GM04504 (cell line): ENCODE measurements at places on chromosomes 13 and 19.

DNA sequence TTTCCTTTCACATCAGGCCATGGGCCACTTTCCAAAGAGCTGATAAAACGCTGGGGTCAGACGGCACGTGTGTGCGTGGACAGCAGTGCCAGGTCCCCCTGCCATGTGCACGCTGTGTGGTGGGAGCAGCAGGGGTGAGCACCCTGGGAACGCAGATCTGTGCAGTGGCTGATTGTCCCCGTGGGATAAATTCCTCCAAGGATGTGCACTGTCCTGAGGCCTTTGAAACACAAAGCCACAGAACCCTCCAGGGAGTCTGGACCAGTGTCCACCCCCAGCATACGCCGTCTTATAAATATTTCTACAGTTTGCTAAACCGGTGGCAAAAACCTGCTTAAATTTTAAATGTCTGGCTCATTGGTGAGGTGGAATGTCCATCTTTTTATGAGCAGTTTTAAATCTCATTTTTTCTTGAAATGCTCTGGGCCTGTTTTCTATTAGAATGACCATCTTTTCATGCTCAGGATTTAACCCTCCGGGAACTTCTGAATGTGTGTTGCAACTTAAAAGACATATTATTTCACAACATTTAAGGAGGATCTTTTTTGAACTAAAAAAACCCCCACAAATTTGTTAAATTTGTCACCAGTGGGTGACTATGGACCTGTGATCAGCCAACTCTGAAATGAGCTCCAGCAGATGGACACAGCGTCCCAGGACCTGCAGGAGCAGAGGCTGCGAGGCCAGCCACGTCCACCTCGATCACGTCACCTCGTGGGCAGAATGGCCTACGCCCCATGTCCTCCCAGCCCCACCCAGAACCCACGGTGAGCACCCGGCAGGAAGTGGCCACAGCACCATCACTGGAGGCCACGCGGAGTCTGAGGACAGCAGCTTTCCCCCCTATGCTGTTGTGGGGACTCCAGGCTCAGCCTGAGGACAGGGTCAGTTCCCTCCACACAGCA, 68.6 kb downstream of the RASA3 start:
- peak; percentile 79 for DNase-seq

- DNase-seq = no peak
Measured at GRCh38 chr13:36057041-36057440, 74.1 kb downstream of the DCLK1 start.

- DNase-seq = no peak
Measured at GRCh38 chr13:71964491-71965100, 97.6 kb upstream of the DACH1 start.

DNA sequence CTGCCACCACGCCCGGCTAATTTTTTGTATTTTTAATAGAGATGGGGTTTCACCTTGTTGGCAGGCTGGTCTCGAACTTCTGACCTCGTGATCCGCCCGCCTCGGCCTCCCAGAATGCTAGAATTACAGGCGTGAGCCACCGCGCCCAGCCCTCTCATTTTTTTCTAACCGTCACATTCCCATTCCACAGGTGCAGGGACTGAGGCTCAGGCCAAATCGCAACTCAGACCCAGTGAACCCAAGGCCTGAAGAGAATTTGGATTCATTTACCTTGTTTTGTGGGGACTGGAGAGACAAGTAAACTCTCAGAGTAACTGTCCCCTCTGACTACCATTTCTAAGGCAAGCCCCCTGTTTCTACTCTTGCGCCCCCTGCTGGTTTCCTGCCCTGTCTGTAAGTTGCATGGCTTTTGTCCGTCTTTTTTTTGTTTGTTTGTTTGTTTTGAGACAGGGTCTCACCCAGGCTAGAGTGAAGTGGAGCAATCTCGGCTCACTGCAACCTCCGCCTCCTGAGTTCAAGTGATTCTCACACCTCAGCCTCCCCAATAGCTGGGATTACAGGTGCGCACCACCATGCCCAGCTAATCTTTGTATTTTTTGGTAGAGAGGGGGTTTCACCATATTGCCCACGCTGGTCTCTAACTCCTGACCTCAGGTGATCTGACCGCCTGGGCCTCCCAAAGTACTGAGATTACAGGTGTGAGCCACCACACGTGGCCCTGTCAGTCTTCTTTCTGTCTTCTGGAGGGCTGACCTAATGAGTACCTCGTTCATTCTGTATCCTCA, 2.3 kb upstream of the STRN4 start:
- no peak for DNase-seq

DNA sequence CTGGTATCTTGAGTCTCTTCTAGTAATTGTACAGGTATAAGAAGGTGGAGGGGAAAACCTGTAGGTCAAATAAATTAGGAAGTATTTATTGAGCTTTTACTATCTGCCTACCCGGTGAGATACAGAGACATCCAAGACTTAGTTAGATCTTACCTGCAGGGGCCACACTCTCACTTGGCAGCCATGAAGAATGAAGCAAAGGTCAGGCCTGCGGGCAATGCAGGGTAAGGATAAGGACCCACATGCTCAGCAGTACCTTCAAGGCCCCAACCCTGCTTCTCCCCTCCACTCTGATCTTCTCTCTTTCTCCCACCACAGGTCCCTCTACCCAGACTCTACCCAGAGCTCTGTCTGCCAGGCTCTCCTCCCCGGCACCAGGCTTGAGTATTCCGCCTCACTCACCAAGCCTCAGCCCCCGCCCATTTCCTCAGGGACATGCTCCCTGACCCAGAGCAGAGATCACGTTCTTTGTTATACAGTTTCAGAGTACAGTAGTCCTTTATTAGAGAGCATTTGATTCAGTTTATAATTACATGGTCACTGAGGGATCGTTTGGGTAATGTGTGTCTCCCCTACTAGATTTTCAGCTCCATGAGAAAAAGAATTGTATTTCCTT, 18.9 kb upstream of the CLDN10 start:
- no peak for DNase-seq

GRCh38 chr13:69660155-69660554, 447.5 kb upstream of the ATXN8OS start:
- DNase-seq = no peak

- no peak for DNase-seq
Measured at GRCh38 chr13:54614726-54615125, 1586.1 kb downstream of the OLFM4 start.

GRCh38 chr13:98989469-98990235, 11.8 kb upstream of the DOCK9 start:
- no peak for DNase-seq

DNA sequence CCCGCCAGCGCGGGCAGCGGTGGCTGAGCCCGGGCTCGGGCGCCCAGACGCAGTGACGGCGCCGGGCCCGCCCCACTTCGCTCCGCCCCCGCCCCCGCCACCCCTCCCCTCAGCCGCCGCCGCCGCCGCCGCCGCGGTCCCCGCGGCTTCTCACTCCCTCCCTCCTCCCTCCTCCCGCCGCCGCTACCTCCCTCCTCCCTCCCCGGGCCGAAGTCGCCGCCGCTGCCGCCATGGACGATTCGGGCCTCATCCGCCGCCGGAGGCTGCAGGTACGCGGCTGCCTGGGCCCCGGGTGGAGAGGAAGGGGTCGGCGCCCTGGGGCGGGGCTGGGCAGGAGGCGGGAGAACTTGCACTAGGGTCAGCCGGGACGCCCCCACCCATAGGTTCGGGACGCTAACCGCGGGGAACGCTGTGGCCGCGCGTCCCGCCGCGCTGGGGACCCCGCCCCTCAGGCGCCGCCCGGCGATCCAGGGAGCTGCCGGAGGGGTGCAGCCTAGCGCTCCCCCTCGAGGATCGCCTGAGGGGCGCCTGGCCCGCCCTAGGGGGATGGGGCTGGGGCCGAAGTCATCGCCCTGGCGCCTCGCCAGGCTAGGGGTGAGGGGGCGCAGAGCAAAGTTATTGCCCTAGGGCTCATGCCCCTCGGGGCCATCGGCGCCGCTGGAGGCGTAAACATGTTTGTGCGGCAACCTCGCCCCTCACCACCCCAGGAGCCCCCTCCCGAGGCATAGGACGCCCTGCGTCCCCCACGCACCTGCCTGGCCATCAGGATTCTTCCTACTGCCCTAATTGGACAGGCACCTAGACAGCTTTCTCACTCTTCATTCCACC, 427 bp downstream of the RTBDN start:
- no peak for DNase-seq

GRCh38 chr13:70527599-70527998, 419.3 kb upstream of the KLHL1 start:
- no peak for DNase-seq

- no peak for DNase-seq
Measured at GRCh38 chr13:45691667-45692066, 10.5 kb upstream of the CBY2 start.

DNA sequence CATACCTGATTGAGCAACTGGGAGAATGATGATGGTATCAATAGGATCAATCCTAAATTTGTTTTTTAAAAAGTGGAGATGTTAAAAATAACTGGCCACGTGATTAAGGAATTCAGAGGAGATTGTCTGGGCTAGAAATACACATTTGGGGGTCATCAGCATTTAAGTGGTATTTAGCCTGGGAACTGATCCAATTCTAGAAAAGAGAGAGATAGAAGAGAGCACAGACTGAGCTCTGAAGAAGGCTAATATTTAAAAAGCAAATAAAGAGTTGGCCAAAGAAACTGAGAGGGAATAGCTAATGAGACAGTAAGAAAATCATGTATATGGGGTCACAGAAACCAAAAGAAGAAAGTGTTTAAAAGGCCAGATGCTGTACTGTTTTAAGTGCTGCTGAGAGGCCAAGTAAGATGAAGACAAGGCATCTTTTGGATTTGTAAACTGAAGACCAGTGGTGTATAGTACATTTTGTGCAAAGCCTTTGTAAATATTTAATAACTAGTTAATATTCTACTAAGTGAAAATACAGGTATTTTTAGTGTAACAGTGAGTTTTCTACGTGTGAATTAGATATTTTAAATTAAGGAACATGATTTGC, 40.2 kb downstream of the UBL3 start:
- DNase-seq = no peak

DNA sequence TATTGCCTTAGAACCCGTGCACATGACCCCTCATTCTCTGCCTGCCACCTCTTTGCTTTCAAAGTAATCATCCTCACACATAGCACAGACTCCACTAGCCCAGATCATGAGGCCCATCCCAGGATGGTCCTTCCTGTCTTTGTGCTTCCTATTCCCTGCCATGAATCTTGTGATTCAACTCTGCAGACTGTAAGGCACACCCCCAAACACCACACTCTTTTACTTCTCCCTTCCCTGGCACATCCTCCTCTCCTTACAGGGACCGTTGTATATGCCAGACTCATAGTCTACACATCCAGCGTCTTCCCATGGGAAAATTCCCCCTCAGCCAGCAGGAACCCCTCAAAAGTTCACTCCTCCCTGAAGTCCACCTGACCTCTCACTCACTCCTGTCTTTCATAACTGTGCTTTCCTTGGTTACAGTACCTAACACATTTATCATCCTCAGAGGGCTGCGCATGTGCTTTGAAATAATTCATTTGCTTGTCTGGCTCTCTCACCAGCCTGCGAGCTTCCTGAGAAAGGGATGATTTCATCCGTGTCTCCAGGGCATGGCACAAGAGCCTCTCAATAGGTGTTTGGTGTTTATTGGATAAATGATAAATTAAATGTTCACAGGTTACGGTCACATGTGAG, 26.8 kb upstream of the LRCH1 start:
- DNase-seq = no peak

- no peak for DNase-seq
Measured at GRCh38 chr19:12095111-12095790, 30.7 kb downstream of the ZNF844 start.

GRCh38 chr19:17868669-17869068, 3.1 kb upstream of the SLC5A5 start:
- no peak for DNase-seq

DNA sequence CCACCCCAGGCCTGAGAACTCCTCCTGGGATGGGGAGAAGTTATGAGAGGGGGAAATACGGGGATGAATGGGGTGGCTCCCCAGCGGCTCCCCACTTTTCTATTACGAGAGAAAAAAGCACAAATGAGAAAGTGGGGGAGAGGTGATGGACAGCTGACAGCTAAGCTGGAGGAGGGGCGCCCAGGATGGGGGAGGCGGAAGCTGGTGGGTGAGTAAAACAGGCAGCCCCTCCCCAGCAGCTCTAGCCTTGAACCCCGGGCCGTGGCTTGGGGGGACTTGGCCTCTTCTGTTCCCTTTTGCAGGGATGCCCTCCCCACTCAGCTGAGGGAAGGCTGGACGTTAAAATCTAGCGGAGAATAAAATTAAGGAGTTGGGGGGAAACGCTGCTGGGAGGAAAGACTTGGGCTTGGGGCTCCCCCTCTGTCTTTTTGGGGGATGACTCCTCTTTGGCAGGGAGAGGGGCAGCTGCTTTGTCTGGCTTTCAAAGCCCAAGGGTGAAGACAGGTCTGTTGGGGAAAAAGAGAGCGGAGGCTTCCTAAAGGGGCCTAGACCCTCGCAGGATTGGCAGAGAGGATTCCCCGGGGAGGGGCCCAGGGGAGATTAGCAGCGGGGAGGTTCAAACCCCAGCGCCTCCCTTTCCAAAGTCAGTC, 1.4 kb upstream of the SAMD1 start:
- DNase-seq = no peak

- DNase-seq = no peak
Measured at GRCh38 chr19:33273065-33273736, 29.1 kb downstream of the CEBPA start.

DNA sequence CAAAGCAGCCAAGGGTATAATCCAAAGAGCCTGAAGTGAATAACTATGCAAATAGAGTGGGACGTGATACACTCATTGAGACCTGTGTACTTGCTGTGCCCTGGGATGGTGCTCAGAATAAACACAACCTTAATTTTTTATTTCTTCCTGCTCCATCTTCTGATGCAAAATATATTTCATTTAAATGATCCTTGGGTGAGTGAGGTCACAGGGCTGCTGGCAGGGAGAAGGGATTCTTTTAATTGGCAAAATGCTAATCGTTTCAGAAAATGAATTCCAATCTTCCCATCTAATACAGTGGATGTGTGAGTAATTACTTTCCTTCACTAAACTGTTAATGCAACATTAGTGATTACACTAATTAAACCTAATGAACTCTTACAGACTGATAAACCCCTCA, 63.5 kb downstream of the SIAH3 start:
- no peak for DNase-seq

GRCh38 chr13:70864731-70865130, 756.5 kb upstream of the KLHL1 start:
- no peak for DNase-seq

GRCh38 chr19:1690699-1691307, 38.4 kb upstream of the TCF3 start:
- no peak for DNase-seq
